ENCODE measurements at places on chromosomes 2 and 18.

- no peaks in the 10 kb centered on the region for H3K27me3 ChIP-seq
- peaks cover 29% of the 10 kb centered on the region for H3K4me1 ChIP-seq
- peaks cover 13% of the 10 kb centered on the region for H3K36me3 ChIP-seq
These were observed 139.4 kb downstream of the WDSUB1 start for GRCh38 chr2:159146996-159147666.

DNA sequence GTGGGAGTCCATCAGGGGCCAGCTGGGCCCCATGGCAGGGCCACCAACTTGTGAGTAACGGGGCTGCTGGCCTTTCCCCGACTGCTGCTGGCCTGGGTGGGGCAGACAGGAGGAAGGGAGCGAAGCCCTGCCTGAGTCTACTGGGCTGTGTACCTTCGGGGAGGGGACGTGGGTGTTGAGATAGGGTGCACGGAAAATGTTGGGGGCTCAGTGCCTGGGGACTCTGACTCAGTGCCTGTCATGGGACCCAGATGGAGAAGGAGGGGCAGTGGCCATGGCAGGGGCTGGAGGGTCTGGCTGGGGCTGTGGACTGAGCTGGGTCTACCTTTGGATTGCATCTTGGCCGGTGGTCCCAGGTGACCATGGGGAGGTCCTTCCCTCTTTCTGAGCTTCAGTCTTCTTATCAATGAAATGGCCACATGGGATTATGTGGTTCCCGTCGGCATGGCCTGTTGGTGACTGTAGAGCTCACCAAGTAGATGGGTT is 4.0 kb downstream of the SLC4A3 start:
- H3K27ac ChIP-seq = no peak overlapping the region
- H3K27me3 ChIP-seq = no peaks in the 10 kb centered on the region
- peaks cover 9% of the 10 kb centered on the region for H3K4me1 ChIP-seq

DNA sequence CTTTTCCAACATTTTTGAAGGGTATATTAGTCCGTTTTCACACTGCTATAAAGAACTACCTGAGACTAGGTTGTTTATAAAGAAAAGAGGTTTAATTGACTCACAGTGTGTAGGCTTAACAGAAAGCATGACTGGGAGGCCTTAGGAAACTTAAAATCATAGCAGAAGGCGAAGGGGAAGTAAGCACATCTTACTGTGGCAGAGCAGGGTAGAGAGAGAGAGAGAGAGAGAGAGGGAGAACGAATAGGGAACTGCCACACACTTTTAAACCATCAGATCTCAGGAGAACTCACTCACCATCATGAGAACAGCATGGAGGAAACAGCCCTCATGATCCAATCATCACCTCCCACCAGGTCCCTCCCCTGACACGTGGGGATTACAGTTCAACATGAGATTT is 420.3 kb downstream of the SOCS6 start:
- no peak overlapping the region for H3K4me3 ChIP-seq
- no peaks in the 10 kb centered on the region for H3K36me3 ChIP-seq
- H3K27ac ChIP-seq = no peak overlapping the region
- no peak for DNase-seq

DNA sequence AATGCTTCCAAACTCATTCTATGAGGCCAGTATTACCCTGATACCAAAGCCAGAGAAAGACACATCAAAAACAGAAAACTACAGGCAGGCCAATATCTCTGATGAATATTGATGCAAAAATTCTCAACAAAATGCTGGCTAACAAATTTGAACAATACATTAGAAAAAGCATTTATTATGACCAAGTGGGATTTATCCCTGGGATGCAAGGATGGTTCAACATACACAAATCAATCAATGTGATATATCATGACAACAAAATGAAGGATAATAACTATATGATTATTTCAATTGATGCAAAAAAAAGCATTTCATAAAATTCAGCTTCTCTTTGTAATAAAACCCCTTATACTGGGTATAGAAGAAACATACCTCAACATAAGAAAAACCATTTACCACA is 550.9 kb downstream of the ADCYAP1 start:
- H3K27ac ChIP-seq = no peak overlapping the region
- no peak for DNase-seq
- H3K36me3 ChIP-seq = no peaks in the 10 kb centered on the region
- peaks cover 4% of the 10 kb centered on the region for H3K27me3 ChIP-seq

DNA sequence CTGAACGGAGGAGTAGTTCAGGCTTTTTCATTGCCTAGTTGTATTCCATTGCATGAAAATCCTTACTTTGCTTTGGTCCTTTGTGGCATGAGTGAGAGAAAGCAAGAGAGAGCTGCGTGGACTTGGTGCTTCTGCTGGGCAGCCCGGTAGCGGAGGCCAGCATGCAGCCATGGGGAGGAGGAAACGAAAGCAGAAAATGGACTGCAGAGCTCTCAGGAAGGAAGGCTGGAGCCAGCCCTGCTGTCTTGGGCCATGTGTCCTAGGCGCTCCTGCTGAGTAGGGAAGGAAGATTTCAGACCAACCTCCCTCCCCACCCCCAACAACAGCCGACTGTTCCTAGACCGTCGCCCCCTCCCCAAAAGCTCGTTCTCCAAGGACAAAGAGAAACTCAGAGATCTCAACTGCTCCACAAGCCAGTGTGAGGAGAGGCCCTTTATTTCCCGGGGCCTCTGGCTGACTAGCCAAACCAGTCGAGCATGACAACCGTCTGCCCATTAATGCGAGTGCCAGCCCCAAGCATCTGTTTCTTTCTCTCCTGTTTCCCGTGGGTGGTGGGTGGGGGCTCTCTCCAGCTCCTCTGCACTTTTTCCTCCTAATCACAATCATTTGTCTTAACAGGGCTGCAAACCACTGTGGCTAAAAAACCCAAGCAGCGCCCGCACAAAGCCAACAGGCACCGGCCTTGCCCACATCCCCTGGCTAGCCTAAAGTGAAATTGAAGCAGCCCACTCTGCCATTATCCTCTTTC is 66.8 kb upstream of the FZD7 start:
- no peak overlapping the region for H3K4me3 ChIP-seq
- no peak for DNase-seq
- H3K36me3 ChIP-seq = no peaks in the 10 kb centered on the region
- H3K27ac ChIP-seq = peak overlapping the region; percentile 75

GRCh38 chr2:153227981-153228380 is 250.6 kb downstream of the RPRM start:
- H3K27me3 ChIP-seq = no peaks in the 10 kb centered on the region
- H3K4me3 ChIP-seq = no peak overlapping the region
- no peaks in the 10 kb centered on the region for H3K36me3 ChIP-seq
- DNase-seq = no peak

DNA sequence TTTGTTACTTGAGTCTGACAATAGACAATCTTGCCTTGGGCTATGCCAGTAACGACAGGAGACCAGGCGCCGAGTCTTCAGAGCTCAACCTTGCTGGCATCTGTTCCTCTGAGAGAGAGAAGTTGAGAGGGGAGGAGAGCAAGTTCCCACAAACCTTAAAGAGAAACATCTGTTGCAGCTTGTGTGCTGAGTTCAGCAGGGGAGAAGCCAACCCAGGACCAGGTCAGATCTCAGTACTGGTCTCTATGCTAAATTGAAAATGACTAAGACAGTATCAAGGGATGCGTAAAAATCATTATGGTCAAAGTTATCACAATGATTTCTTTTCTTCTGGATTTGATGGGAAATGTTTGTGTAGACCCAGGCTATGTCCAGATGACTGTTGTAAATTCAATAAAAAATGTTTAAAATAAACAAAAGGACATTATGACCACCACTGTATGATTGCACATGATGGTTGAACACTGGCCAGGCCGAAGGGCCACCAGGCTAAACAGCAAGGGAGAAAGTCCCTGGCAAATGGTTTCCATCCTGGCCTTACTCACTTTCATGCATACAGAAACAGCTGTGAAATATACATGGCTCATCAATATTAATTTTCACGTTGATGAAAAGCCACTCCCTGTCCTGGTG is 100.3 kb upstream of the PMAIP1 start:
- no peak overlapping the region for H3K27ac ChIP-seq
- DNase-seq = no peak
- no peaks in the 10 kb centered on the region for H3K36me3 ChIP-seq
- H3K4me1 ChIP-seq = no peaks in the 10 kb centered on the region
- no peak overlapping the region for H3K4me3 ChIP-seq

- peaks cover 16% of the 10 kb centered on the region for H3K4me1 ChIP-seq
- peak overlapping the region; percentile 48 for H3K27ac ChIP-seq
- peaks cover 16% of the 10 kb centered on the region for H3K36me3 ChIP-seq
- no peak for DNase-seq
These were observed 41.4 kb downstream of the OXER1 start for GRCh38 chr2:42722320-42723190.

- H3K4me3 ChIP-seq = peak overlapping the region; percentile 86
- H3K27ac ChIP-seq = peak overlapping the region; percentile 98
- peak; percentile 59 for DNase-seq
- H3K27me3 ChIP-seq = no peaks in the 10 kb centered on the region
- no peaks in the 10 kb centered on the region for H3K36me3 ChIP-seq
These were observed 732 bp upstream of the ANXA4 start for GRCh38 chr2:69741229-69741574.
